T follicular helper cell (primary cell): ENCODE measurements at places on chromosomes 11 and 22.
A peak's percentile ranks its signal among the peaks of the same experiment; 100 is the strongest.

GRCh38 chr11:33317662-33318061 is 60.5 kb downstream of the HIPK3 start:
- DNase-seq = no peak

GRCh38 chr11:84607975-84608836 is 1018.9 kb downstream of the DLG2 start:
- no peak for DNase-seq

GRCh38 chr22:26753125-26753862 is 95.9 kb downstream of the MIAT start:
- no peak for DNase-seq

- no peak for DNase-seq
Measured at GRCh38 chr11:11862999-11863398, 21.2 kb downstream of the USP47 start.

DNA sequence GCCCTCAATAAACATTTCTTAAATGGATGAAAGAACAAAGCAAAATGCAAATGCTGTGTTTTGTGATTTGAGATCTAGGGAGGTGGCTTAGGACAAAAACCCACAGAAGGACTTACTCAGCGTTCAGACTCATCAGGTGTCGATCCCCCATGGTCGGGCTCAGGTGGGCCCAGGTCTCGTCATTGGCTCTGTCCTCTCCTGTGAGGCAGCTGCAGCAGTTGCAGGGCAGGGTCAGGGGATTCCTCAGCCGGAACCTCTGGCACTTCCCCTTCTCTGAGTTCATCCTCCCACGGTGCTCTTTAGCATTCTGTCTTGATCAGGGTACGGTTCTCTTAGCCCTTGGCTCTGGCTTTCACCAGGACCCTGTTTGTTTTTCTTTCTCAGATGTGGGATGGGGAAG is 14.0 kb upstream of the ACR start:
- DNase-seq = no peak

DNA sequence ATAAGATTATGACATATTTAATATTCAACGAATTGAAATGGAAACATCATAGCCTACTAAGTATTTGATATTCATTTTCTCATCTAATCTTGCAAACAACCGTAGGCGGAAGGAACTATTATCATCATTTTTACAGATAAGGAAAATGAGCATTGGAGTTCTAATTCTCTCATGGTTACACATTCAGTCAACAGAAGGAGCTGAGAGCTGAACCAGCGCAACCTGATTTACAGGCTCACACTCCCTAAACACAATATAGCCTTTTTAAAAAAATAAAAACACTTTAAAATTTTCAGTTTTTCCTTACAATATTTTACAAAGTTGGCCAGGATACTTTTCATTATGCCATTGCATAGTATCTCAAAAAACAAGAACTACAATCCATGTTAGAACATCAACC is 74.8 kb downstream of the APOL5 start:
- no peak for DNase-seq

GRCh38 chr11:1049431-1049891 is 12.9 kb upstream of the MUC6 start:
- DNase-seq = no peak

DNA sequence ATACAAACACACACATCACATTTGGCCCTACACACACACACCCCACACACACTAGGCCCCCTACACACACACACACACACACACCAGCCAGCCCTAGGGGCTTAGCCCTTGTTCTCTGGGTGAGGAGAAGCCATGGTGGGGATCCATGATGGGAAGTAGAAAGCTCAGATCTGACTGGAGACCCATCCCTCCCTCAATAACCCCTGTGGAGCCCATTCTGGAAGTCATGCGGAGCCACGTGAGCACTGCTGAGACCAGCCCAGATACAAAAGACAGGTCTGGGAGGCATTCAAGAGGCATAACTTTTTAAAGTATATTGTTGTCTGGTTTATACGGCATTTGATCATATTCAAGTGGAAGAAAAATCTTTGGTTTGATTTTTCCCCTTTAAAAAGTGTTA is 448.5 kb downstream of the SOX6 start:
- no peak for DNase-seq

GRCh38 chr22:23903328-23903971 is 9.3 kb downstream of the MIF start:
- no peak for DNase-seq

DNA sequence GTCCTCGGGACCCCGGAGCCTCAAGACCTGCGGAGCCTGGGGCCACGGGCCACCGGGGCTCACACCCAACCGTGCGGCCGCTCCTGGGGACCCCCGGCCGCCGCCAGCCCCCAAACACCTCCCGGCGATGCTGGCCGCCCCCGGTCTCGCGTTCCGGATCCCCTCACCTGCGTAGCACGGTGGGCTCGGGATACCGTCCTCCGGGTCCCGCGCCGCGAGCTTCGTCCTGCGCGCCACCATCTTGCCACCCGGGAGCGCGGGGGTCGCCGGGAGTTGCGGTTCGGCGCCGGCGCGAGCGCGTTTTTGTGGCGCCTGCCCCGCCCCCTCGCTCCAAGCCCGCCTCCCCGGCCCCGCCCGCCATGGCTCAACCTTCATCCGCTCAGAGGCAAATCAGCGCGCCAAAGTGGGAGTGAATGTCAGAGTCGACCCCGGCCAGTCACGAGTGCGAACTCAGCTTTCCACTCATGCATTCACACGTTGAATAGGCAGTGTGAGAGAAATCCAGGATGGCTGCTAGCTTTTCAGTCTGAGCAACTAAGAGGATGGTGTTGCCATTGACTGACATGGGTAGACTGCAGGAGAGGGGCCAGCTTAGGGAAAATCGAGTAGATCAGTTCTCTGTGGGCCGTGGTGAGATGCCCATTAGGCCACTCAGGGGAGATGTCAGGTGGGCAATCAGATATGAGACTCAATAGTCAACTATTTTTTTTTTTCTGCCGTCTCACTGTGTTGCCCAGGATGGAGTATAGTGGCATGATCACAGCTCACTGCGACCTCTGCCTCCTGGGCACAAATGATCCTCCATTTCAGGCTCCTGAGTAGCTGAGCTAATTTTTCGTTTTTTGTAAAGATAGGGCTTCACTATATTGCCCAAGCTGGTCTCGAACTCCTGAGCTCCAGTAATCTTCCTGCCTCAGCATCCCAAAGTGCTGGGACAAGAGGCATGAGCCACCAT is 28.3 kb downstream of the SERHL2 start:
- DNase-seq = peak; percentile 78

DNA sequence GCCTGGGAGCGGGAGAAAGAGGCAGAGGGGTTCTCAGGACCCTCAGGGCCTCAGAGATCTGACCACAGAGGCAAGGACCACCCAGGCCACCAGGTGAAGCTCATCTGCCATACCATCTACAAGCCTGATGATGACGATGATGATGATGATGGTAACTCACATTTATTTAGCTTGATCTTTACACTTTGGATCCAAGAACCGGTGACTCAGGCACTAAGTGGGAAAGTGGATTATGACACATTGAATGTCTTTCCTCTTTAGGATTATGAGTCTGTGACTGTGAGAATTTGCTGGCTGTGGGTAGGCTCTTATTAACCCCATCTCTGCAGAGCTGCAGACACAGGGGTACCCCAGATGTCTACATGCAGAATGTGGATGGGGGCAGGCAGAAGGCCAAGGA is 110.3 kb downstream of the DSCAML1 start:
- no peak for DNase-seq

DNA sequence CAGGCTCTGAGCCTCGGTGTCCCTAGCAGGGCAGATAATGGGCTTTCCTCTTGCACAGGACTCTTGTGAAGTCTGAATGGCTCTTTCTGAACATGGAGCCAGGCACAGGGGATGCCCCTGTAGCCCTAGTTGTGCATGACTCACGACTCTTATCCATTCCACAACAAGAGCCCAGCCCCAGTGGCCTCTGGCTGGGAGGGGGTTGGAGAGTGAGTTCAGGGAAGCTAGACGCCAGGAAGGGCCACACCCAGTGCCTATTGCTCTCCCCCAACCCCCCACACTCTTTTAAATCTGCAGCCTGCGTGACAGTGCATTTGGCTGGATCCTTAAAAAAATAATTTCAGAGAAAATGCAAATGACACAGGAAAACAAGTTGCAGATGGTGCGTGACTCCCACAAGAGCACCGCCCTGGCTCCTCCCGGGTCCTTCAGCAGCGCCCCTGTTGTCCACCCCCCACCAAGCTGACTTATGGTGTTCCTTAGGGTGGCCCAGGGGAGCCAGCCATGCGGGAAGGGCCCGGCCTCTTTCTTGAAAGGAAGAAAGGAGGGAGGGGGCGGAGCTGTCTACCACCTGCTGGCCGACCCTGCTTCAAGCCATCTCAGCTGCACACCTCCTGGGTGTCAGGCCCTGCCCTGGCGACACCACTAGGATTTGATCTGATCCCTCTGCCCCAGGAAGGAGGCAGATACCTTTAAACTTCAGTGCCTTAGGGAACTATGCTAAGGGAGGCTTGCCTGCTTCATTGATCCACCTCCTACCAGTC is 74.7 kb downstream of the MN1 start:
- DNase-seq = no peak

DNA sequence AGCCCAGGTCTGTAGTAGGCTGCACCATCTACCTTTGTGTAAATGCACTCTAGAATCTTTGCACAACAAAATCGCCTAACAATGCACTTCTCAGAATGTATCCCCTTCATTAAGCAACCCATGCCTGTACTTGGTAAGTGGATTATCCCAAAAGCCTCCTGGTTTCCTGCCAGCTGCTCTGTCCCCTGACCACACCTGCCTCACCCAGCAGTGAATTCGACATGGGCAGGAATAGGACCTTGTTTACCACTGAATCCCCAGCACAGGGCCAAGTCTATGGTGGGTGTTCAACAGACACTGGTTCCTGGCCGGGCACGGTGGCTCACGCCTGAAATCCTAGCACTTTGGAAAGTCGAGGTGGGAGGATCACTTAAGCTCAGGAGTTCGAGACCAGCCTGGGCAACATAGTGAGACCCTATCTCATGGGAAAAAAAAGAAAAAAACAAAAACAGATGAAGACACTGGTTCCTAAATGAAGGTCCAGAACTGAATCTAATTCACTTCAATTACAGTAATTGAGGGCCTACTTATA is 5.1 kb upstream of the SYCE3 start:
- DNase-seq = no peak

GRCh38 chr11:77884829-77885190 is 63.9 kb downstream of the AAMDC start:
- no peak for DNase-seq

DNA sequence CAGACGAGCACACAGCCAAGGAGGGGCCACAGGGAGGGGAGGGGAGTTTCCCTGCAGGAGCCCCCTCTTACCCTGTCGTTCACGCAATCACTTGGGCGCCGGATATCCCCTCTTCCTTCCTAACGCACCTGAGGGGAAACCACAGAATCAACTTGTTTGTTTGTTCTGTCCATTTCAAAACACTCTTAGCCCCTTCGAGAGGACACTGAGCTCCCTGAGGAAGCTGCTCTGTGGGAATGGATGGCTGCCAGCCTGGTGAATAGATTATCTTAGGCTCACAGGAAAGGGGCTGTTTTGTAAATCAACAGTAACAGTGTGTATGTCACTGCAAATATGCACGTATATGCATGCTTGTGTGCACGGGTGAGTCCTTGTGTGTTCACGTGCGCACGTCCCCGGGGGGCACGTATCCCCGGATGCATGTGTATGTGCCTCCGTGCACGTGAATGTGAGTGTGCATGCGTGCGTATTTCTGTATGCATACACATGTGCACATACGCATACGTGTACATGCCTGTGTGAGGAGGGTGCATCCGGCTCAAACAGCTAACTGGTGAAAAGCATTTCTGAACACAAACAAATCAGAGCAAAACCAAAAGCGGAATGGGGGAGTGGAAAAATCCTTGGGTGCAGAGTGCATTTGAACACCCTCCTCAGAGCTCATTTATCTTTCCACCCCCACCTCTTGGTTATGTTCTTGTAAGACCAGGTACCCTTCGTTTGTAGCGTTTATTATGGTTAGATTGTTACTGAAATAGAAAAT is 7.2 kb downstream of the ARSA start:
- DNase-seq = peak; percentile 87

DNA sequence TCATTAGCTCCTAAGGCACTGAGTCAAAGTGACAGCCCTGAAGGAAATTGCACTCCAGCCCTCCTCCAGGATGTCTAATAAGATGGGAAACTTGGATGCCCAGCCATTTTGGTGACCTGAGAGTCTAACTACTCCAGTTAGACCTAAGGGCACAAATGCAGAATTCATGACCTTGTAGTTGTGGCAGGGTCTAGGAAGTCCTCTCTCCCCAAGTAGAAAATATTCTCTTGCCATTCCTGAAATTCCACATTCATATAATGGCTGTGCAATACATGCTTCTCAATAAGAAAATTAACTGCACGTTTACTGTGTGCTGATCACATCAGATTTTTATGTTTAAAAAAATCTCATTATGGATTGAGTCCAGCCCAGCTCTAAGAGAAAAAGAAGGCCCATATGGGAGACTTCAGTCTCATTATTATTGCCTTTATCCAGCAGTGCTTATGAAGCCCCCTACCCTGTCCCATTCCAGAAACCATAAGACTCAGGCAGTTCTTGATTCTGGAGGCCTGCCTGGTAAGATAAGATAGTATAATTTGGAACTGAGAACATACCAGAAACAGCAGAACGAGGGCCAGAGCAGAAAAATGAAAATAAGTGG is 133.7 kb upstream of the LDLRAD3 start:
- DNase-seq = no peak

DNA sequence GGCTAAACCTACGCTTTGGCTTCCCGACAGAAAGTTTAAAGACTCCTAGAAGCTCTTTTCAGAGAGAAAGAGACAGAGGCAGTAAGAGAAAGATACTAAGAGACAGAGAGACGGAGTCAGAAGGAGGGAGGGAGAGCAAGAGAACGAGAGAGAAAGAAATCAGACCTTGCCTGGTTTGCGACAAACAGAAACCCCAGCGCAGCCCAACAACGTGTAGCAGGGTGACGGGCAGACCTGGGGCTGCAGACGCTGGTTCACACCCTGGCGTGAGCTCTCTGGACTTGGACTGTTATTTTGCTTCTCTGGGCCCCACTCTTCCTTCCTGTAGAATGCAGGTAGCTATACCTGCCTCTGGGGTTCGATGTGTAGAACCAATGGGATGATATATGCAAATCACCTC is 244.4 kb upstream of the SYN3 start:
- DNase-seq = no peak

- DNase-seq = no peak
Measured at GRCh38 chr11:119624102-119624615, 104.8 kb downstream of the NECTIN1 start.
